ENCODE measurements at places on chromosomes 2 and 18. TPM values are rescaled to one million over a fixed set of nuclear protein-coding genes. Genes with fewer than 3 reads are reported as not detected.

PPP4R1 gene
- 131 TPM for total RNA-seq

- H3K27ac ChIP-seq, result no peak overlapping the region
- no peak for DNase-seq
- H3K27me3 ChIP-seq, result no peaks in the 10 kb centered on the region
- no peak overlapping the region for H3K4me3 ChIP-seq
Observed at GRCh38 chr18:54217624-54218023, 6.8 kb downstream of the MBD2 start.

DNA sequence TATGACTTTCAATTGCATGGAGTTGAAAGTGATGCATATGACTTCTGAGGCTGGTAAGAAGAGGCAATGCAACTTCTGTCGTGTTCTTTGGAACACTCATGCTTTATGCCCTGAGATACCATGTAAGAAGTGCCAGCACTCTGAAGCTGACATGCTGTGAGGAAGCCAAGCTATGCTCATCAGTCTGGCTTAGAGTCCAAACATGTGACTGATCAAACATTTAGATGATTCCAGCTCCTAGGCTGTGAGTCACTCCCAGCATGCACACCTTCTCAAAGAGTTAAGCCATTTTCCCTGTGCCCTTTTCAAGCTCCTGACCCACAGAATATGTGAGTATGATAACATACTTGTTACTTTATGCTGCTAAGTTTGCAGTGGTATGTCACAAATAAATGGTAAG is 15.8 kb upstream of the VRK2 start:
- no peaks in the 10 kb centered on the region for H3K27me3 ChIP-seq
- peaks cover 19% of the 10 kb centered on the region for H3K4me1 ChIP-seq
- H3K27ac ChIP-seq, result no peak overlapping the region
- H3K4me3 ChIP-seq, result no peak overlapping the region
- no peak for DNase-seq

DNA sequence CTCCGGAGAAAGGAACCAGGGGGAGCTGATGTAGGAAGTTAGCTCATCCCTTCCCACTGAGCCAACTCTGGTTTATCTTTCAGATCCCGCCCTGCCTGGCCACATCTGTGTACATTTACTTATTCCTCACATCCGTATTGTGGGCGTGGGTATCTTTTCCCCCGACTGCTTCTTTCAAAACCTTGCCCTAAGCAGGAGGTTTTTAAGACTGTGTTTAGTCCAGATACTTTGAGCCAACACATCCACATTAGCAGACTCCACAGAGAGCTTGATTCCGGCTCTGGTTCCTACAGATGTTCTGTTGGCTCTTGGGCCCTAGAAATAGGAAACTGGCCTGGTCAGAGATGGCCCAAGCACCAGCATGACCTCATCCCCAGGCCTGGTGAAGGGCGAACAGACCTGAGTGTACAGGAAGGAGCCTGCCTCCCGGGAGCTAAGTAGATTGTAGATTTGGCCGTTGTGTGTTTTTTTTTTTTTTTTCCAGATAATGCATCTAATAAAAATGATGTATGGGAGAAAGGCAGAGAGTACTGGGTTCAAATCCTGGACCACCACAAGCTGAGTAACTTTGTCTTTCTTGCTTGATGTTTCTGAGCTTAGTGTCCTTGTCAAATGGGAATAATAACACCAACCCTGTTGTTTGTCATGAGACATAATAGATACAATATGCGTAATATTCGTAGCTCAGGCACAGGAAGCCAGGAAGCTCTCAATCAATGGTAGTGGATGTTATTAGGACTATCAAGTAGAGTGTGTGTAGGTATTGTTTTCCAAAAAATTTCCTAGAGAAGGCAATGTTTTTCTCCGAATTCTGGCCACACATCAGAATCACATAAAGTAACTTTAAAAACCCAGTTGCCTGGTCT is 92.3 kb downstream of the PRKCE start:
- H3K4me1 ChIP-seq, result no peaks in the 10 kb centered on the region
- no peaks in the 10 kb centered on the region for H3K36me3 ChIP-seq
- H3K27me3 ChIP-seq, result no peaks in the 10 kb centered on the region
- peak; percentile 5 for DNase-seq
- H3K4me3 ChIP-seq, result no peak overlapping the region
